Caco-2 (cell line): ENCODE measurements at places on chromosomes 7 and 10.
A peak's percentile ranks its signal among the peaks of the same experiment; 100 is the strongest.

GRCh38 chr10:4846775-4847174 lies 20.8 kb downstream of the AKR1E2 start:
- no peak for DNase-seq

DNA sequence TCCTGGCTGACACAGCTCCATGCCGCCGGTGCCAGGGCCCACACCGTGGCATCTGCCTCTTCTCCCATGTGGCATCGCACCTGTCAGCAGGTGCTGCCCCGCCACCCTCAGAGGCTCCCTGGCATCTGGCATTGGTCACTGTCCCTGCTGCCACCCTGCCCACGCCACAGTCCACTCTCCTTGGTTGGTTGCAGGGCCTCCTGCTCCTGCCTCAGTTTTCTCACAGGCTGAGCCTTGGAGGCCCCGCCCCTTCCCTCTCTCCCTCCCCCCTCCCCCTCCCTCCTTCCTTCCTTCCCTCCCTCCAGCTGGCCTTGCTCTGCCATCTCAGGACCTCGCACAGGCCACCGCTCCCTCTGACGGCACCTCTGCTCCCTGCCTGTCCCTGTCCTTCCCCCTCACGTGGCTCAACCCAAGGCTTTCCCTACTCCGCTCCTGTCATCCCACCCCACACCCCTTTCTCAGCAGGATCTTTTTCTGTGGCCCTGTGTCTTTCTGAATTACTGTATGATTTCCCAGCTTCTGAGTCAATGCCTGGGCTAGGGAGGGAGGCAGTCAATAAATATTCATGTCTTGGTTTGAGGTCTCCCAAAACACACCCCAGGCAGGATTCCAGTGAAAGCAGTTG lies 87.4 kb downstream of the INPP5A start:
- DNase-seq: no peak

DNA sequence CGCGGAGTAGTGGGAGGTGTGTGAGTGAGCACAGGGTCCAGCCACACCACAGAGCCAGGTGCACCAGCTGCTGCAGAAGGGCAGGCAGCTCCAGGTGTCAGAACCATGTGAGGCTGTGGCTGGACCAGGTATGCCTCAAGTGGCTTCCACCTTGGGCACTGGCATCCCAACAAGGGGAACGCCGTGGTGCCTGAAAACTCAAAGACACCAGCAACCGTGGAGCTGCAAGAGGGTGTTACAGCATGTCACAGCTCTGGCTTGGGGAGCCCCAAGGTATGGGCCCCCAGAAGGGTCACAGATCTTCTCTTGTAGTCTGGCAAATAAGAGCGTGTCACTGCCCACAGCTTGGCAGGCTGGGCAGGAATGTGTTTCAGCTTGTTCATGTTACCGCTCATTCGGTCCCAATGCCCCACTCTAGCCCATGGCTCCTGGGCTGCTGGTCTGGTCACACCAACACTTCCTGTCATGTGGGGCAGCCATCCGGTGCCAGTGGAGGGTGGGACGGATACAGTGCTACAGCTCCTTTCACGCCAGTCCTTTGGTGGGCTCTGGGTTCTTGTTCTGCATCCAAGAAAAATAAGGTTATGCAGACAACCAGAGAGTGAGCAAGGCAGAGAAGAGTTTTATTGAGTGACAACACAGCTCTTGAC lies 29.8 kb downstream of the STRA8 start:
- DNase-seq: no peak

DNA sequence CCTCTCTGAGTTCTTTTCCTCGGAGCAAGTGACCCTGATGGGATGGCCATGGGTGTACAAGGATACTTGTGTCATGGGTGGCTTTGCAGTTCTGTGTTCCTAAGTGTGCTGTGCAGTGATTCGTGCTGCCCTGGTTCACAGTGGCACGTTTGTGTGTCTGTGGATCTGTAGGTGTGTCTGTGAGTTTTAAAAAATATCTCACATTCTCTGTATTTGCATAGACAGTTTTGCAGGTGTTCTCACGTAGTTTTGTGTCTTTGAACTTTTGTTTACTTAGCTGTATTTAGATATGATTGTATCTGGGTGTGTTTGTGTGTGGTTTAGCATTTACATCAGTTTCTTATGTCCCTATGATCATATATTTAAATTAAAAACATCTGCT lies 3.7 kb downstream of the ZNF775 start:
- DNase-seq: no peak

DNA sequence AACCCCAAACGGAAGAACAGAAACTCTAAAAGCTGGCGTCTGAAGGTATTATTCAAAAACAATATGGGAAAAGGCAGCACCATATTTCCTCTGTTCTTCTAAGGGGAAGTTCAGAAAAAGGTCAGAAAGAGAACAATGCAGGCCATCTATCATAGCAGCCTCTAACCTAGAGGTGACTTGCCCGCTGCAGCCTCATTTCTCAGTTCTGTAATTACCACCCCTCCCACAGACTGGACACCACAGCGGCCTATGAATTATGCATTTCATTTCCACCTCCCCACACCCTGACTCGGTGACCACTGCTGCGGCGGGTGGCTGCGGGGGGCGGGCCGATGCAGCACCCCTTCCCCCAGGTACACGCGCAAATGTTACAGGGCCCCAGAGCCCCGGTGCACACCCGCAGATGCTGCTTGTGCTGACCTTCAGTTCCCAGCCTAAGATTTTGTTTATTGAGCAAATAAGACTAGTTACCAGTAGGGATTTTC lies 125.5 kb downstream of the CLEC2L start:
- DNase-seq: no peak

DNA sequence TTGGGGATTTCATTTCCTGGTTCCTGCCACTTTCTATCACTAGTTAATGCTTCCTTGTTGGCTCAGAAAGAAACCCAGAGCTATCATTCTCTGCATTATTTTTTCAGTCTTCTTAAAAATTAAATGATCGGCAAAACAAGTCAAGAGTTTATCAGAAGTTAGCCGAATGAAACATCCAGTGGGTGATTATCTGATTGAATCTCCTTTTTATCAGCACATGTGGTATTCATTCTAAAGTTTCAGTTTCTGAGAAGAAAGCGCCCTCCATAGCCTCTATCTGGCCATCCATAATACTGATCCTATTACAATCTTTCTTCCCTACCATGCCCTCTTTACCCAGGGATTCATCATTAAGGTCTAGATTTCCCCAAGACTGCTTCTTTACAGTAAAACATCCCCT lies 71.8 kb downstream of the OSBPL3 start:
- DNase-seq: no peak

DNA sequence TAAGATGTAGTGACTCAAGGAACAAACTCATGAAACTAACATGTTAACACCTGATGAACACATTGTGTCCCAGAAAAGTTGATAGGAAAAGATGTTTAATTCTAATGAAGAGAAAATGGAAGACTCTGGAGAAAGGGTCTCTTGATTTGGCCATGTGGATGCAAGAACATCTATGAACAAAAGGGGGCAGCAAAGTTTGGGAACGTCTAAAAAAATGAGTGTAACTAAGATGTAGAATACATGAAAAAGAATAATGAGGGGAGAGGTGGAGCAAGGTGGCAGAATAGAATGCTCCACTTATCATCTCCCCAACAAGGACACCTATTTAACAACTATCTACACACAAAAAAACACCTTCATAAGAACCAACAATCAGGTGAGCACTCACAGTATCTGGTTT lies 805.1 kb downstream of the TNS3 start:
- DNase-seq: no peak

- no peak for DNase-seq
Observed at GRCh38 chr7:55427800-55428199, 62.7 kb downstream of the LANCL2 start.

DNA sequence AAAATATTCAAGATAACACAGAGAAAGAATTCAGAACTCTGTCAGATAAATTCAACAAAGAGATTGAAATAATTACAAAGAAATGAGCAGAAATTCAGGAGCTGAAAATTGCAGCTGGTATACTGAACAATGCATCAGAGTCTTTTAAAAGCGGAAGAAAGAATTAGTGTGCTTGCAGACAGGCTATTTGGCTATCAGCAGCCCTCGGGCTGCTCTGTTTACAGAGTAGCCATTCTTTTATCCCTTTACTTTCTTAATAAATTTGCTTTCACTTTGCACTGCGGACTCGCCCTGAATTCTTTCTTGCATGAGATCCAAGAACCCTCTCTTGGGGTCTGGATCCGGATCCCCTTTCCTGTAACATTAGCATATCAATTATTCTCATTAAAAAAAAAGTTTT lies 1040.0 kb downstream of the SORCS3 start:
- DNase-seq: no peak

DNA sequence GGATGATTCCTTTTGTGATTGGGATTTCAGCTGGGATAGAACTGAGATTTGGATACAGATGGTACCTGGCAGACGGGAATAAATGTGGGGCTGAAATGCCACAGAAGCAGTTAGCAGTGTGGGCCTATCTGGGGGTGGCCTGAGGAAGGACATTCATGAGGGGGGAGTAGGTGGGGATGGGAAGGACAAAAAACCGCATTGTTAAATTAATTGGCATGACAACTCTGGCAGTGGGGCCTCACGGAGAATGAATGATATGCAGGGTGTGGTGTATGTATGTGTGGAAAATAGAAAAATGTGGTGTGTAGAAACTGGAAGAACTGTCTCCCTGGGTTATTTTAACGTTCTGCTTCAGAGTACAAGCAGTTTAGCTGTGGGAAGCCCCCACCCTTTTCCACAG lies 17.8 kb downstream of the SDK1 start:
- DNase-seq: no peak

GRCh38 chr10:666237-667012 lies 23.0 kb downstream of the DIP2C start:
- DNase-seq: peak; percentile 26

DNA sequence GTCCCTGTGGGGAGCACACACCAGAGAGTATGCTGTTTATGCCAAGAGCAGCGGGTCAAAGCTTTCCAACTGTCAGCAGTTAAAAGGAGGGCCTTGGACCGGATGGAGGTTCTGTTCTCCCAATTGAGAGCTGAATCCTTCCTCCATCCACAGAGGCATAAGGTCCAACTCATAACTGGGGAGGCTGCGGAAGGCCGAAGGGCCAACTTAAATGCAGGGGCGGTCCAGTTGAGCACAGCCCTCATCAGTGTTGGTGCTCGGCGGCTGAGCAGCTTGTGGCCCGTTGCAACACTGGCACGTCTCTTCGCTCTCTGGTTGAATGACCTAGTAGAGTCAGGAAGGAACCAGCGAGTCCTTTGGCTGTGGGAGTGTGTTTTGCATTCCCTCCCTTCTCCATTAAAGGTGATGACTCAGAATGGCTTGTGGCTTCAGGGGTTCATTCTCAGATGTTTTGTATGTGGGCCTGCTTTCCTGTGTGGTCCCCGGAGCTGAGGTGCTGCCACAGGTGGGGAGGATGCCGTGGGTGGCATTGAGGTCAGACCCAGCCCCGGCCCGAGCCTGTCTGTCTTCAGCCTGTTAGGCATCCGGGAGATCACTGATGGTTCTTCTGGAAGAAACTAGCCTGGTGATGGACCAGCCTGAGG lies 44.8 kb upstream of the DMBT1 start:
- no peak for DNase-seq

DNA sequence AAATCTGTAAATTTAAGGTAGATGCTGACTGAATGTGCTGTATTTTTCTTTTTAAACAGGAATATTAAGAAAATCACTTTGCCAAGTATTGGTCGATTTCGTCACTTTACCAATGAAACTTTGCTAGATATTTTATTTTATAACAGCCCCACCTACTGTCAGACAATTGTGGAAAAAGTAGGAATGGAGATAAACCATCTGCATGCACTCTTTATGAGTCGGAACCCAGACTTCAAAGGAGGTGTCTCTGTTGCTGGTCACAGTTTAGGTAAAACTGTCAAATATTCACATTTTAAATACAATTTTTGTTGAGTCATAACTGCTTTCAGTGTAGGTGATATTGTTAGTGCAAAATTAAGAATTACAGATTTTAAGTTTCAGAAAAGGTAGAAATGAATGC lies 25.2 kb downstream of the SEC23IP start:
- DNase-seq: no peak

DNA sequence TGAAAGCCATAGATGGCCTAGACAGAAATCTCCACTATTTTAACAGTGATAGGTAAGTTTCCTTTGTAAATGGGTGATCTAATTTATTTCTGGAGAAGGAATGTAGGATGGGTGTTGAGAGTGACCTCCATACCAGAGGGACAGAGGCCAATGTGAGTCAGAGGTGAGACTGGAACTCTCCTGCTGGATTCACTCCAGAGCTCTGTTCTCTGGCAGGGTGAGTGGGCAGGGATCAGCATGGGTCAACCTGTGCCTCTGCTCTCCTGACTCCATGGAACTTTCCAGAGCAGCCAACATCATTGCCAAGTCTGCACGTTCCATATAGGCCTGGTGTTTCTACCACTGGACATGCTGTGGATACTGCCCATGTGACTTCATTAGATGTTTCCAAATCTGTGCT lies 11.4 kb downstream of the AKR1C3 start:
- no peak for DNase-seq

- no peak for DNase-seq
Observed at GRCh38 chr7:12764458-12764891, 77.0 kb downstream of the ARL4A start.

DNA sequence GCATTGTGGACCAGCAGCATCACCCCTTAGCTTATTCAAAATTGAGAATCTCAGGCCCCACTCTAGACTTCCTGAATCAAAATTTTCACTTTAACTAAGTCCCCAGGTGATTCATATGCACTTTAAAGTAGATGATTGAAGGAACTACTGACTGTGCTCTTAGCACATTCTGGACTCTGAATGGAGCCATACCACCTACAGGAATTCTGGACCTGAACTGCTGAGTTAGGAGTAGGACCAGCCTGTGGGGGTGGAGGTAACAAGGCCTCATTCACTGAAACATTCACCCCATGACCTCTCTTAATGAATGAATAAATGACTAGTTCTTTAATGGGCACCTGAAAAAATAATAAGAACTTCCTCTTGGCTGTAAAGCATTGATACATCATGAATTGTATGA lies 7.3 kb downstream of the PDK4 start:
- no peak for DNase-seq

GRCh38 chr7:126185959-126186580 lies 1066.7 kb downstream of the GRM8 start:
- peak; percentile 33 for DNase-seq

DNA sequence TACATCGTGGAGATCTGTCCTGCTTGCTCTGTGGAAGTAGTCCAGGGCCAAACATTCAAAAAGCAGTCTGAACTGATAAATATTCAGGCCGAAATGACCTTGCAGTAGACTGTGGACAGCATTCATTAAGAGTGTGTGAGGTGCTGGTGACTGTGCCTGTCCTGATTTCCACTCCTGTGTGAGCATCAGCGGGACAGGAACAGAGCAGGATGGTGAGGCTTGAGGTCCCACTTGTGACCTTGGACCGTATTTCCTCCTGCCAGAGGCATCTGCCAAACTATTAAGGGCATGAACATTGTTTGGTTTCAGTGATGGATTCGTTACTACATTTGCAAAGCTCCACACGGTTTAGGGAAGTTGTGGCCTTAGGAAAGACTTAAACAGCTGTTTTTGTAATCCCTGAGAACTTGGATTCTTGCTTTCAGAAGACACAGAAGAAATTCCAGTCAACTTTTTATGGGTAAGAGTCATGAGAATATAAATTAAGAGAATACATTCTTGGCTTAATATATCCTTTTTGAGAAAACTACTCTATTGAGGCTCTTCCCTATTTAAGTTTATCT lies 32.8 kb downstream of the CCNY start:
- no peak for DNase-seq
